NCI-H345 (cell line): ENCODE measurements at places on chromosomes 7 and 10.

DNA sequence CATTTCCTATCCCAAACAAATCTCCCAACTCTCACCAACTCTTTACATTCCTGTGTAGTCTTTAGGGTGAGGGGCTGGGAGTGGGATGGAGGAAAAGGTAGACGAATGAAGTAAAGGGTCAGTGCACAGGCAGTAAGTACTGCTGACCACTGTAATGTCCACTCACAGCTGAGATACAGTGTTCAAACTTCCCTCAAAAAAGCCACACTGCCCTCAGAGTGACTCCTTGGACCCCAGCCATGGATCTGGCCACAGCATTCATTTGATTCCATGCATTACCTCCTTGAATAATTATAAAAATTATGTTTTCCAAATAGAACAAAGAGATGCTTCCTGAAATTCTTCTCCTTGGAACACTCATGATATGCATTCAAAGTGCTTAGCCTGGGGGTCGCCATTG is 19.8 kb upstream of the HIPK2 start:
- DNase-seq = no peak

GRCh38 chr7:83415840-83416239 is 233.1 kb downstream of the SEMA3E start:
- DNase-seq = no peak

- no peak for DNase-seq
Measured at GRCh38 chr10:50291261-50291850, 40.0 kb upstream of the ASAH2 start.

DNA sequence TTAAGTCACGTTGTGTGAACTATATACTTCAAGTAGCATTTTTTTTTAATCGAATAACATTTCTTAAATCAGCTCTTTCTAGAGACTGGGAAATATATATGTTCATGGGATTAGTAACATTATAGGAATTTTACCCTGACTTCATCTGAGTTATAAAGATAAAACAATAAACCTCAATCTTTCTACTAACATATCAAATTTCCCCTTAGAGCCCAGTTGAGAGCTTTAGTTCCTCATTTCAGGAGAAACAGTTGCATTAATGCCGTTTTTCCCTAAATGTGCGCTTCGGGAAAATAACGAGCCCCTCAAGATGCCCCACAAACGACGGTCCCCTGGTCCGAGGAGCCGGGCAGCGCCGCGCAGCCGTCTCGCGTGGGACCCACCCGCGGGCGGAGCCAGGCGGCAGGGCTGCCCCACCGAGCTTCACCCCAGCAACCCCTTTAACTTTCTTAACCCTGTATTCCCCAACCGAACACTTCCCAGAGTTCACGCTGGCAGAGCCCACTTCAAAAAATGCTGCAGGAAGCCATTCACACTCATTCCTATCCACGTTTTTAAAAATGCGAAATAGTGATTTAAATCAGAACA is 152.5 kb upstream of the YAE1 start:
- DNase-seq = no peak

GRCh38 chr7:29864656-29865055 is 58.3 kb downstream of the WIPF3 start:
- DNase-seq = no peak

- DNase-seq = peak; percentile 41
Measured at GRCh38 chr10:51073453-51074237, 642 bp upstream of the PRKG1 start.

- DNase-seq = no peak
Measured at GRCh38 chr10:34157501-34157900, 657.6 kb downstream of the PARD3 start.

DNA sequence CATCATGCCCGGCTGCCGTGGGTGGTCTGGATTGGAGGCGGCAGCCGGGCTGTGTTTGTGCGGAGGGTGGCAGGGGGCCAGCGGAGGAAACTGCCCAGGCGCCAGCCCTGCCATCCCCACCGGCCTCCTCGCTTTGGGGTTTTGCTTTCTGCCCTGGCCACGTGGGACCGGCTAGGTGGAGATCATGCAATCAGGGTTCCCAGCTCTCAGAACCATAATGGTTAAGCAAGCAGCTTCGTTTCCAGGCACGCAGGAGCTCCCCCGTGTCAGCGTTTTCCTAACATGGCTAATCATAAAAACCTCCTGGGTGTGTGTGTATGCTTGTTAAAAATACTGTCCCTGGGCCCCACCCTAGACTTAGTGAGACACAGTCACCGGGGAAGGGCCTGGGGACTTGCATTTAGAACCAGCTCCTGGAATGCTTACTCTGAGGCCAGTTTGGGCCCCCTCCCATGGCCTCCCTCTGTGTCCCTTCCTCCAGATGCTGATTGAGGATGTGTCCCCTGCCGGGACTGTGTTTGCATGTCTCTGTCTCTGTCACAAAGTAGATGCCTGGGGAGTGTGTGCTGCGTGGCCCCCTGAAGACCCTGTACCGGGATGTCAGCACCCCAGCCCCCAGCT is 119.3 kb downstream of the CUX1 start:
- DNase-seq = no peak

- no peak for DNase-seq
Measured at GRCh38 chr10:34339816-34340553, 475.1 kb downstream of the PARD3 start.

DNA sequence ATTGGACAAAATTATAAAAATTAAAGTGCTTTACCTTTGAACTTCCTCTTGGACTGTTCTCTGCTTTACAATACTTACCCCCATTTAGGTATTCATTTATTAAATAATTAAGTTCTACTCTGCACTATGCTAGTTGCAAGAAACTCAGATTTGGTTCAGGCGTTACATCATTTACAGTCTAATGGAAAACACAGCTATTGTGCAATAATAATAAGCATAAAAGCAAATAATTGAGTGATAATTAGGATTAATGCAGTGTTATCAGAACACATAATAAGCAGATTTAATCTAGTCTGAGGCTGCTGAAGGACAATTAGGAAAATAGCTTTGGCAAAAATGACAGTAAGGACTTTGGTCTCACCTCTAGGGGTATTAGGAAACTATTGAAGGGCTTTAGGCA is 493.2 kb upstream of the ADARB2 start:
- DNase-seq = no peak

GRCh38 chr10:6987536-6987945 is 407.5 kb upstream of the PRKCQ start:
- no peak for DNase-seq
